ENCODE measurements at places on chromosomes 2 and 18. TPM values are rescaled to one million over a fixed set of nuclear protein-coding genes. Genes with fewer than 3 reads are reported as not detected.

CXCR1 gene
- total RNA-seq: 0.44 TPM

NIFK gene
- total RNA-seq: 22.8 TPM

DNA sequence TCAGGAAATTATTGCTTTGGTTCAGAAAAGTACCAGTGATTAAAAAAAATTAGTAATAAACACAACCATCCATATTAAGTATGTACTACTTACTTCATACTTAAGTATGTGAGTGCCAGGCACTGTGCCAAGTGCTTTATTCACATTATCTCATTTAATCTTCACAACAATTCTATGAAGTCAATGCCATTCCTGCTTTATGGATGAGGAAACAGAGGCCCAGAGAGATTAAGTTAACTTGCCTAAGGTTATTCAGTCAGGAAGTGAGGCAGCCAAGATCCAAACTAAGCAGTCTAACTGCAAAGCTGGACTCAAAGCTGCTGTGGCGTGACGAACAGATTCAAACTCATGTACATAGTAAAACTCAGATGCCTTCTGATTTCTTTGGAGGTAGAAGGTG, 22.3 kb downstream of the DTNB start:
- no peaks in the 10 kb centered on the region for H3K27me3 ChIP-seq
- no peak overlapping the region for H3K27ac ChIP-seq
- DNase-seq: no peak
- no peaks in the 10 kb centered on the region for H3K36me3 ChIP-seq
- no peak overlapping the region for H3K4me3 ChIP-seq

DNA sequence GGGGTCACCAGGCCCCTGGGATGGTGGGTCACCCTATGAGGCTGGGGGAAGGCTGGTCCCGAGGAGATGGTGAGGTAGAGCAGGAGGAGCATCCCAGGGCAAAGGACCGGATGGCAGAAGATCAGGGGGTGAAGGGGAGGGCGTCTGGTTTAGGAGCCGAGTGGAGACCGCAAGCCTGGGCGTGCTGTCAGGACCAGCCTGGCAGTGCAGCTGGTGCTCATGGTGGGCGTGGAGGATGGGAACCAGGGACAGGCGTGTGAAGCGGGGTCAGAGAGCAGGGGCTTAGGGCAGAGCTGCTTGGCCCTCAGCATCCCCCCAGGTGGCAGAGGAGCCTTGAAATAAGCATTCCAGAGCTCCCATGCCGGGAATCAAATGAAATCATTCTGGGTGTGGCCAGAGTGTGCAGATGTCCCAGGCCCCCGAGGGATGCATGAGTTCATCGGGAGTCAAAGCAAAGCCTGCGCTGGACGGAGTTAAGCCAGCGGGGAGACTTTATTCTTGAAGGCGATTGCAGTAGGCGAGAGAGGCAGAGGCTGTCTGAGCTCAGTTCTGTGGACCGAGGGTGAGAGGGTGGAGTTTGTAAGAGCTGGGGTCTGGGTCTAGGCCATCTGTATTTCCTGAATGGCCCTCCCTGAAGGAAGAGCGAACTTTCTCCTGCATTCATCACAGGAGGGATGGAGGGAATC, 33.1 kb upstream of the MBP start:
- H3K4me1 ChIP-seq: peaks cover 3% of the 10 kb centered on the region
- H3K27me3 ChIP-seq: peaks cover 29% of the 10 kb centered on the region
- no peaks in the 10 kb centered on the region for H3K36me3 ChIP-seq
- H3K4me3 ChIP-seq: no peak overlapping the region
- DNase-seq: peak; percentile 77
- H3K27ac ChIP-seq: peak overlapping the region; percentile 52

- no peaks in the 10 kb centered on the region for H3K27me3 ChIP-seq
- no peak for DNase-seq
- no peak overlapping the region for H3K4me3 ChIP-seq
- H3K27ac ChIP-seq: no peak overlapping the region
- no peaks in the 10 kb centered on the region for H3K4me1 ChIP-seq
- H3K36me3 ChIP-seq: no peaks in the 10 kb centered on the region
Measured at GRCh38 chr2:215505044-215505786, 69.3 kb upstream of the FN1 start.

DNA sequence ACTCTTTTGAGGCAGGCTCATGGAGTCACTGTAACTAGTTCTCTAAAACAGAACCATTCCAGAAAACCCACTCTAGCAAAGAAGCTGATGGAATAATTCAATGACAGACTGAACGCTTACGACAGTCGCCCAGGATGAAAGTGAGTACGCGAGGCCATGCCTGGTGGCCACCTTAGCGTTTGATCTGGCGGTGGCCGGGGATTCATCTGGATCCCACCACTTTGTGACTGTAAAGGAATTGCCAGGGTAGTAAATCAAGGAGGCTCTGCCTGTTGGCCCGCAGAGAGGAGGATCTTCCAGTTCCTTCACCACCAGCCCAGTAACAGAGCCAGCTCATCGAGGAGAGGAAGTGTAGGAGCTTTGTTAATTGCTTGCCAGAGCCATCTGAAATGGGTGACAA, 34.6 kb downstream of the GREB1 start:
- H3K27ac ChIP-seq: no peak overlapping the region
- no peak overlapping the region for H3K4me3 ChIP-seq
- DNase-seq: no peak
- H3K27me3 ChIP-seq: no peaks in the 10 kb centered on the region
- H3K36me3 ChIP-seq: no peaks in the 10 kb centered on the region

GRCh38 chr2:173159791-173160463, 84.3 kb downstream of the MAP3K20 start:
- H3K36me3 ChIP-seq: peaks cover 10% of the 10 kb centered on the region
- DNase-seq: peak; percentile 80
- H3K27ac ChIP-seq: peak overlapping the region; percentile 69
- H3K27me3 ChIP-seq: no peaks in the 10 kb centered on the region

- no peak for DNase-seq
- H3K4me3 ChIP-seq: no peak overlapping the region
- H3K27ac ChIP-seq: no peak overlapping the region
- peaks cover 4% of the 10 kb centered on the region for H3K27me3 ChIP-seq
- H3K36me3 ChIP-seq: no peaks in the 10 kb centered on the region
- no peaks in the 10 kb centered on the region for H3K4me1 ChIP-seq
Measured at GRCh38 chr2:65974067-65974723, 460.7 kb upstream of the MEIS1 start.

- H3K4me1 ChIP-seq: peaks cover 23% of the 10 kb centered on the region
- no peaks in the 10 kb centered on the region for H3K27me3 ChIP-seq
- H3K4me3 ChIP-seq: no peak overlapping the region
- H3K27ac ChIP-seq: no peak overlapping the region
Measured at GRCh38 chr2:162053066-162053807, 20.8 kb downstream of the DPP4 start.

KCNJ3 gene
- 4.2 TPM for total RNA-seq

GRCh38 chr2:31230751-31231150, 3.2 kb upstream of the EHD3 start:
- no peak overlapping the region for H3K4me3 ChIP-seq
- peak overlapping the region; percentile 91 for H3K27ac ChIP-seq
- no peak for DNase-seq
- no peaks in the 10 kb centered on the region for H3K36me3 ChIP-seq
- H3K4me1 ChIP-seq: peaks cover 56% of the 10 kb centered on the region

DNA sequence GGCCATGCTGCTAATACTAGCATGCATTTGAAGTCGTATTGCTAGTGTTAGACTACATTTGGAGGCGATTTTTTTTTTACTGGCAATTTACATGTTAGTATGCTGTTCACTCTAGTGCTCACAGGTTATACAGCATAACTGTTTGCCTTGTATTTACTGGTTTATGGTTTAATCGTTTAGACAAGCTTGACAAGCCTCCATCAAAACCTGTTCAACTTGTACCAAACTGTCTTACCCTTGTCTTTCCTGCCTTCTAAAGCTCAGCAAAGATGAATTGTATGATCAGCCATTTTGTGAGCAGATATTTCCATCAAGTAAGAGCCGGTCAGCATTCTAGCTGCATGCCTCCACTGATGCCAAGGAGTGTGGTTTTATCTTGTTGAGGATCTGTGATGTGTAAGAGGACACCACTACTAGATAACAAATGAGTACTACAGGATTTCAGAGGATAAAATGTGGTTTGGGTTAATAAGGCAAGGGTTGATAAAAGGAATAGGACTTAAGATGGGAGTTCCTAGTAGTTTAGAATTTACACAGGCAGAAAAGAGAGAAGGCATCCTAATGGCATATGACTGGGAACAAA, 68.4 kb upstream of the ITM2C start:
- DNase-seq: no peak
- H3K36me3 ChIP-seq: peaks cover 30% of the 10 kb centered on the region
- H3K27ac ChIP-seq: peak overlapping the region; percentile 37
- peaks cover 60% of the 10 kb centered on the region for H3K4me1 ChIP-seq

DNA sequence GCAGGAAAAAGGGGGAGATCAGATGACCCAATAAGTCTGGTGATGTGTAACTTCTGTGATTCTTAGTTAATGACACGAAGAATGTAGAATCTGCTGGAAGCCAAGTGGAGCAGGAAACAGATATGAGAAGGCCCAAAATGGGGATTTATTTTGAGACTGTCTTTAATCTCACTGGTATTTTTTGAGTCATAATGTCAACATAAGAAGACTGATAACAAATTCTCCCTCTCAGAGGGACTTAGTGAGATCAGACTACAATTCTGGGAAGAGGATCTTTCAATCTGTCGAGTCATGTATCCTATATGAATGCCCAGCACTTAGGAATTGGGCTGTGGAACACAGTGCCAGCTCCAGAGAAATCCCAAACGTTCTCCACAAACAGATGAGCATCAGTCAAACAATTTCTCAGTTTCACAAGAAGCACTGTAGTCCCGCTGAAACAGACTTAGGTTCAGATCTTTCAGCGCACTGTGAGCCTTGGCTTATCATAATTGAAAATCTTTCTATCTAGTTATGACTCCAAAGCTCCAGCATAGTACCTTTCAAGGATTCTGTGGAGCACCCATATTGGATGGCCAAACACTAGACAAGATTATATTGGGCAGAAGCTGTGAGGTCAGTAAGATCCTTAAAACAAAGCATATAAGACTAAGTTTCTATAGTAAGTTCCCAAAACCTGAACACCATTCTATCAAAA, 738.2 kb downstream of the LRP1B start:
- H3K4me1 ChIP-seq: no peaks in the 10 kb centered on the region
- H3K4me3 ChIP-seq: no peak overlapping the region
- no peak overlapping the region for H3K27ac ChIP-seq
- H3K36me3 ChIP-seq: no peaks in the 10 kb centered on the region
- DNase-seq: no peak
- no peaks in the 10 kb centered on the region for H3K27me3 ChIP-seq

CERS6 gene
- total RNA-seq: 68.9 TPM

EPB41L3 gene
- 6.3 TPM for total RNA-seq

DNA sequence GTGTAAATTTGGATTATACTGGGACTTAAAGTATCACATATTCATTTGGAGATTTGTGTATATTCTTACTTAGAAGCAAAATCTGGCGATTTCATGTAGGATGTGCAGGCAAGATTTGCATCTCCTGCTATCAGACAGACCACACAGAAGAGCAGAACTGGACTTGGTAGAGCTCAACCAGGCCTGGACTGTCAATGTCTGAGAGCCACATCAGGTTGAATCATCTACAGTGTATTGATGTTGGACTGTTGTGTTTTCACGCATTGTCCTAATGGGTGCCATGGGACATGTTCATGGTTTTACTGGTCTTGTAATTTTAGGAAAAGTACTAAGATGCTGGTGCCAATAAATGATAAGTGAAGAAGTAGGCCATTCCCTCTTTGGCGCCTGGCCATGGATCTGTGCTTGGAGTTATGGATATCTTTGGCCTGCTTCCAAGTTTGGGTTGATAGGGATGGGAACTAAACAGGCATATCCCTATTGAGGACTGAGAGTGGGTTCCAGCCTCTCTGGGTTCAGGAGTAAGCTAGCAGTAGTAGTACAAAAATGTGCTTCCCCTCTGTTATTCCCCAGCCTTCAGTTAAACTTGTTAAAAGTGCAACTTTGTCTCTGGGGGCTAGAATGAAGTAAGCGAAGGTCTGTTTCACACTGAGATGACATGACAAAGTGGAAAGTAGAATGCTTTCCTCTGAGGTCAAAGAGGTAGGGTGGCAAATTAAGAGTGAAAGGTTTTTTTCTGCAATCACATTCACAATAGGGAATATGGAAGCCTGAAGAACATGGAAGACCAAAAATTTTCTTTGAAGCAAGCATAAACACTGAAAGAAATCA, 49.2 kb upstream of the NEMP2 start:
- H3K4me3 ChIP-seq: no peak overlapping the region
- no peaks in the 10 kb centered on the region for H3K36me3 ChIP-seq
- H3K4me1 ChIP-seq: peaks cover 55% of the 10 kb centered on the region
- H3K27me3 ChIP-seq: no peaks in the 10 kb centered on the region

FOXI3 gene
- not detected for total RNA-seq

GRCh38 chr18:54830260-54830659, 2.0 kb downstream of the RAB27B start:
- no peak for DNase-seq
- H3K4me1 ChIP-seq: peaks cover 12% of the 10 kb centered on the region
- no peak overlapping the region for H3K27ac ChIP-seq
- H3K4me3 ChIP-seq: no peak overlapping the region
- no peaks in the 10 kb centered on the region for H3K36me3 ChIP-seq
- H3K27me3 ChIP-seq: peaks cover 33% of the 10 kb centered on the region

All from left ventricle myocardium inferior (tissue), 1 donor.